ENCODE measurements at places on chromosomes 5 and 9.

DNA sequence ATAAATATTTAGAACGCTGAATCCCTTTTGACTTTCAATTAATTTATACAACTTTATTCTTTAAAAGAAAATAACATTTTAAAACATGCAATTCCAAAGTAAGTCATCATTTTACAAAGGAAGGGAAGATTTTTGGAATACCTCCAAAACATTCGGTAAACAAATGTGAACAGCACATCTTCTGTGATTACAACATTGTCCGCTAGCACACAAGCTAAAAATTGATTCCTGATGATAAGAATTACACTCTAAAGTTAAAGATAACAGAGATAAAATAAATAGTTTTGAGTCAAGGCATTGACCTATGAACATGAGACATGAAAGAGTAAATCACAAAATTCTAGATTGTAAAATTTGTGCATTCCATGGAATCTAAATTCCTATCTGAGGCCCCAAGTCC is 56.2 kb upstream of the TRAF1 start:
- DNase-seq: peak; percentile 2

GRCh38 chr9:98833090-98833956 is 25.9 kb downstream of the GALNT12 start:
- DNase-seq: no peak

GRCh38 chr5:167850911-167851310 is 440.5 kb upstream of the WWC1 start:
- no peak for DNase-seq

GRCh38 chr5:173962436-173962972 is 26.5 kb upstream of the C5orf47 start:
- DNase-seq: no peak

- peak; percentile 43 for DNase-seq
Observed at GRCh38 chr9:100011062-100011681, 87.6 kb downstream of the ERP44 start.

DNA sequence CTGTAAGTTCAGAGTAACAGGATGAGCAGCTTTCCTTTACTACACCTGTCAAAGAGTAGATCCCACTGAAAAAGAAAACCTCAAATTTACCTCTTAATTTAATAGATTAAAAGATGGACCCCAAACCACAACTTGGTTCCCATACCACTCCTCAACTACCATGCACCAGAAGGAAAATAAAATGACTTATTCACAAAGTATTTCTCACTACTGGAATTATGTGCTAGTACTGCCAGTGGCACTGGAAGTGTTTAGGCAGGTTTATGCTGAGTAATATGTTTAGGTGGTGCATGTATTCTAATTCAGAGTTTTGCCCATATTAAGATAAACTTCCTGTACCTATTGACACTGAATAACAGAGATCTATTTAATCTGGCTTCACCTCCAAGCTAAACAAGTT is 6.6 kb downstream of the PLK2 start:
- DNase-seq: no peak

DNA sequence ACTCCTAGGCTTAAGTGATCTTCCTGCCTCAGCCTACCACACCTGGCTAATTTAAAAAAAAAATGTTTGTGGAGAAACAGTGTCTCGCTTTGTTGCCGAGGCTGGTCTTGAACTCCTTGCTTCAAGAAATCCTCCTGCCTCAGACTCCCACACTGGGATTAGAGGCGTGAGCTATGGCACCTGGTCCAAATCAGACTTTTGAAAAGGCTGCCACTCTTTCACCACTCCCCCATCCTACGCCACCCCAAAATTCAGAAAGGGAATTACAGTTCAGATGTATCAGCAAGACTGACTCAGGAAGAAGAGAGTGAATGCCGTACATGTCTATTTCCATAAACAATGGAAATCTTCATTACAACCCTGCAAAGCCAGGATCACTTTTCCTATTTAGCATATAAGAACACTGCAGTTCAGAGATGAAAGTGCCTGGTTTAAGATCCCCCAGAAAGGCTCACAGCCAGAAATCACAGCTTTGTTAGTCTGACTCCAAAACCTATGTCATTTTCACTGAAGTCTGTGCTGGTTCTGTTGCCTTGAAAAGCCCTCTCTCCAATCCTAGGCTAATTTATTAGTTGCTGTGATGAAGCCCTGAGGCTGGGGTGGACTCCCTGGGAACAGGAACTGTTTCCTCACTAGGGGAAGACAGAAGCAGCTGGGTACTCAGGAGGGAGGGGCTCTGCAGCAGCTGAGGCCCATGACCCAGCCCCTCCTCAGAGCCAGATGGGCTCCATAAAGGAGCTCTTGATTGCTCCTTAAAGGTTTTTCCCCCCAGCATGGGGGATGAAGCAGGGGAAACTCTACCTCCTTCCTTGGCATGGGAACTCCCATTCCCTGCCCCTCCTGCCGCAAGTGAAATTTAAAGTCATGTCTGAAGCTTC is 3.1 kb downstream of the FBLL1 start:
- no peak for DNase-seq

- no peak for DNase-seq
Observed at GRCh38 chr5:44875661-44876605, 67.2 kb downstream of the MRPS30 start.

DNA sequence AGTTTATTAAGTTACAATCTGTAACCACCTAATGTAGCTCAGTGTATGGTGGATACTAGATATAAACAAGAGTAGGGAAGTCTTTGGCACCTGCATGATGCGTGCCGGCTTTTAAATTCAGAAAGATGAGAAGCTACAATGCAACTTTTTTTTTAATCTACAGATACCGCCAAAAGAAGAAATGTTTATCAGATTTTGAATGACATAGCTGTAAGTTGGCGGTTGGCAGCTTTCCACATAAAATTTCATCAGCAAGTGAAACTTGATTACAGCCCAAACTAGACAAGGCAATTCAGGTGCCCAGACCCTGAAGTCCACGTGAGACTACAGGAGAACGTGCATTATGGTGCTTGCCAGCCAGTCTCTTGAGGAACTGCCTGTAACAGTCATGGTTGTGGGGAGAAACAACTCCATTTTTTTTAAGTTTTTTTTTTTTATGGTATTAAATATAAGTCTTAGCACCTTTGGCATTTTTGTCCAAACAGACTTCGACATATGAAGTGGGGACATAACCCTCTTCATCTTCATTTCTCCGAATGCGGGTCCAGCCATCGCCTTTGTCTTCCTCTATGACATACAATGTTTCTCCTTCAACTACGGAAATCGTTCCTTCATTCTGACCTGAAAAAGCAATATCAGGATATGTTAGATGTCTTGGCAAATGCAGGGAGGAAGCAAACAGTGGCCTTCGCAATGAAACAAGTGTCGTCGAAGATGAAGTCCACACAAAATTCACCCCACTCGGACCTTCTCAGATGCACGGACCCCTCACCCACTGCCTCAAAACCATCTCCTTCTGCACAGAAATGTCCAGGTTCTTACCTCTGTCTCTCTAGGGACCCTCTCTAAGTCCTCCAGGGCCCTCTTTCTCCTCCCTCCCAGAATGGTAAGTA is 60.4 kb downstream of the USP20 start:
- DNase-seq: no peak

- DNase-seq: no peak
Observed at GRCh38 chr5:17081142-17081541, 136.3 kb upstream of the BASP1 start.

DNA sequence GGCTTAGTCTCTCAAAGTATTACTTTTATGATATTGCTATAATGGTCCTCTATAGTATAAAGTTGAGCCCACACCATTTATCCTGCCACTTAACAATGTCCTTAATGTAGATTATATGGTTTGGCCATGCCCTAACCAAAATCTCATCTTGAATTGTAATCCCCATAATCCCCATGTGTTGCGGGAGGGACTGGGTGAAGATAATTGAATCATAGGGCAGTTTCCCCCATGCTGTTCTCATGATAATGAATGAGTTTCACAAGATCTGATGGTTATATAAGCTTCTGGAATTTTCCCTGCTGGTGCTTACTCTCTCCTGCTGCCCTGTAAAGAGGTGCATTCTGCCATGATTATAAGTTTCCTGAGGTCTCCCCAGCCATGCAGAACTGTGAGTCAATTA is 498.8 kb downstream of the RAB3C start:
- DNase-seq: no peak

- DNase-seq: no peak
Observed at GRCh38 chr5:178284093-178284675, 51.6 kb upstream of the PHYKPL start.

DNA sequence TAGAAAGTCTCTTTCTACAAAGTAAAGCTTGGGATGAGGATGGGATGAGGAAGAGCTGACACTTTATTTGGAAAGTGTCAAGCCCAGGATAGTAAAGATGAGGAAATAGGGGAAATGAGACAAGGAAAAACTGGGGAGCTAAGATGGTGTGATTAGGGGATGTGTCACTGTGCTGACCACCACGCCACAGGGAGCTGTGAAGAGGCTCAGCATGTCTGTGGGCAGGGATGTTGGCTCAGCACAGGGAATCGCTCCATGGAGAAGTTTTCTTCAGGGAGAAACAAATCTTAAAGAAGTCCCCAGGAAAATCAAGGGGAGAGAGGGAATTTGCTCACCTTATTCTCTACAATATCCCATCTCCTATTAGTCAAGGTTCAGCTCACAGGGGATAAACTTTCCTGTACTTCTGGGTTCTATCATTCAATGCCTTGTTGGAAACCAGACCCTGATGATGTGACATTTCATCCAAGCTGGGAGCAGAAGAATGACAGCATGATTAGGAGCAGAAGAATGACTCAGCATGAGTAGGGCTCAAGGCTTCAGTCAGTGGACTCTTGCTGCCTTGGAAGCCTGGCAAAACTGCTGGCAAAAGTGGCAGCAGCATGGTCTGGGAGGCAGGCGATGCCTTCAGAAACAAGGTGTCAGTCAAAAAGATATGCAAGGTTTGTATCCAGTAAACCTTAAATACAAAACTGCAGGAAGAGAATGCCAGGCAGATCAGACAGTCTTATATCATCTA is 4.9 kb downstream of the HSPB3 start:
- DNase-seq: peak; percentile 50

DNA sequence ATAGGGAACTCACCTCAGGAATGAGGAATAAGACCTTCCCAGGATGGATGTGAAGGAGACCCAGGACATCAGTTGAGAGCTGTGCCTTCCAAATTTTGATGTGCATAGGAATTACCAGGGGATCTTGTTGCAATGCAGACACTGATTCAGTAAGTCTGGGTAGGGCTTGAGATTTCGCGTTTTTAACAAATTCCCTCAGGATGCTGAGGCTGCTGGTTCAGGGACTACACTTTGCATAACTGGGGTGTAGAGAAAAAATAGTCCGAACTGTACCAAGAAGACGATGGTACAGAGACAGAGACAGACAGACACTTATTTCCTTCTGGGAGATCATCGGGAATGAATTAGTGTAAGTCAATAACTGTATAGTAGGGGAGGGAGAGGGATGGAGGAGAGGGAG is 82.3 kb upstream of the FREM1 start:
- no peak for DNase-seq

DNA sequence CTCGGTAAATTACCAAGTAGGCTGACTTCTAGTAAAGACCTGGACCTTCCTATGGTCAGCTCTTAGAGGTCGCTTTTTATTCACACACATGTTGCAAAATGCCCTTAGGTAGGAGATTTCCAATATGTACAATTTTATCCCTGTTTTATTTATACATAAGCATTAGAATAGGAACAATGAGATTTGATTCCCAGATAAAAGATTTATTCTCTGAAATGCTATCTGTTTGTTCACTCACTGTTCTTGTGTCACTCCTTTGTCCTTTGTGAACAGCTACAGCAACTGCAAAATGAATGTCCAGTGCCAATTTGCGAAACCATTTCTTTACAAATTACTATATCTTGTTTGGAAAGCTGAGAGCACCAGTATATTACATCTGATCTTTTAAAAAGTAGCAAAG is 991.5 kb upstream of the TYRP1 start:
- no peak for DNase-seq

DNA sequence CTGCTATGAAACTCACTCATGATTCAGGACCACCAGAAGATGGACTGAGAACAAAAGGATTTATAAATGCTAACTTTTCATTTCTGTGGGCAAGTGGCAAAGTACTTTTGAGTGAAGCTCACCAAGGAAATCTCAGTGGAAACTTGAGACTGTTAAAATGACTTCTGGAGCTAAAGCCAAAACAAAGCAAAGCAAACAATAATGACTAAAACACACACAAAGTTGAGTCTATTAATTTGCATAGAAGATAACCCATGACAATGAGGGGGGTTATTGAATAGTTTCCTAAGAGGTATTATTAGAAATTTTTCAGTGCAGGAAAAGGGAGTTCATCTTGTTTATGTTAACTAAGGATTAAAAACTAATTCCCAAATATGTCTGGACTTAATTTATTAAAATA is 612.8 kb upstream of the FAM174A start:
- no peak for DNase-seq

- no peak for DNase-seq
Observed at GRCh38 chr5:79200573-79201183, 35.3 kb upstream of the JMY start.

DNA sequence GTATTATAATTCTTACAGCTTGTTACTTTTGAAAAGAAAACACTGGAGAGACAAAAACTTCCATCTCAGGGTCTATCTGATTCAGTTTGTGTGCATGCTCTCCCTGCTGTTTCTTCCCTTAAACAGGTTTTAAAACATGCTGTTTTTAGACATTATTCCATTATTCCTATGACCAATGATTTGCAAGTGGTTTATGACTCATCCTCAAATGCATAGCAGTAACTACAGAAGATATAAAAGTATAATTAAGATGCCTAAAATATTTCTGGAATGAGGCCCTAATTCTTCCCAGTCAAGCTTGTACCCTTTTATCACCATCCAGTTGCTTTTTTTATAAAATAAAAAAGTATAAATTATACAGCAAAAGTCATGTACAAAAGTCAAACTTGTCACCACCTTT is 3.7 kb downstream of the DTWD2 start:
- no peak for DNase-seq

- no peak for DNase-seq
Observed at GRCh38 chr5:81773574-81773973, 22.7 kb upstream of the SSBP2 start.

GRCh38 chr5:6354848-6355247 is 23.5 kb downstream of the MED10 start:
- no peak for DNase-seq

GRCh38 chr9:78044189-78044588 is 12.6 kb upstream of the GNAQ start:
- DNase-seq: no peak

GRCh38 chr5:127744241-127744640 is 41.0 kb downstream of the CCDC192 start:
- no peak for DNase-seq

DNA sequence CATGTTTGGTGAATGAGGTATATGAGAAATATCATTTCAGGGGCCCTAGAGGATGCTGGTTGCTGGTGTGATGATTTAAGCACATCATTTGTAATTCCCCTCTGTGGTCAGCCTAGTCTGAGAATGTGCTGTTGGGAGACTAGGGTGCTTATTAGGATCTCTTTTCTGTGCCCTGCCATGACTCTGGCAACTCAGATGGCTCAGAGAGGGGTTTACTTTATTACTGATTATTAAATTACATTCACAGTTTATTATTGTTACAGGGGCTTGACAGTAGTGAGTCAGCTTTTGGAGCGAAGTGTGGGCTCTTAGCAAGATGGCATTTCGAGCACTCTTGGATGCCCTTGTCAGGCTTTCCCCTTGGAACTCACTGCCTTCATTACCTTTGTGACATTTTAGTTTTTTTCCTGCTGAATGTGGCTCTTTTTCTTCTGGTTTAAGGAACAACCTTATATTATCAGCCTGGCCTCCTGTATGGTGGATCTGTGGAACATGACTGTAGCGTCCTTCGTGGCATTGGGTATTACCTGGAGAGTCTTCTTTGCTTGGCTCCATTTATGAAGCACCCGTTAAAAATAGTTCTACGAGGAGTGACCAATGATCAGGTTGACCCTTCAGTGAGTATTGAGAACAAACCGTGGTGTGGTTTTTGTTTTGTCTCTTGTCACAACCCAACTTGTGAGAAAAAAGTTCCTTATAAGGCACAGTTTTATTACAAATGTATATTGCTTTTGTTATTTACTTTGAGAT is 33.8 kb downstream of the RCL1 start:
- no peak for DNase-seq

Measured in NCI-H460 (cell line).